ENCODE measurements at places on chromosomes 7 and 10. TPM values are rescaled to one million over a fixed set of nuclear protein-coding genes. Genes with fewer than 3 reads are reported as not detected.
A peak's percentile ranks its signal among the peaks of the same experiment; 100 is the strongest.

The MAGI2 gene
- 11.1 TPM for total RNA-seq

- DNase-seq, result peak; percentile 53
- H3K27me3 ChIP-seq, result no peaks in the 10 kb centered on the region
- H3K27ac ChIP-seq, result peak overlapping the region; percentile 94
- H3K4me1 ChIP-seq, result peaks cover 25% of the 10 kb centered on the region
- H3K36me3 ChIP-seq, result peaks cover 8% of the 10 kb centered on the region
These were observed 6.4 kb upstream of the TNRC18 start for GRCh38 chr7:5429857-5430611.

GRCh38 chr10:104300002-104300735 lies 31.2 kb downstream of the GSTO2 start:
- no peak for DNase-seq
- H3K4me1 ChIP-seq, result peaks cover 14% of the 10 kb centered on the region
- H3K36me3 ChIP-seq, result no peaks in the 10 kb centered on the region
- H3K27ac ChIP-seq, result peak overlapping the region; percentile 87
- H3K27me3 ChIP-seq, result no peaks in the 10 kb centered on the region

The OR6B1 gene
- total RNA-seq, result not detected

GRCh38 chr7:1372063-1372462 lies 87.2 kb downstream of the MICALL2 start:
- no peak overlapping the region for H3K4me3 ChIP-seq
- no peaks in the 10 kb centered on the region for H3K36me3 ChIP-seq
- H3K27ac ChIP-seq, result no peak overlapping the region
- H3K27me3 ChIP-seq, result peaks cover 34% of the 10 kb centered on the region

- H3K27me3 ChIP-seq, result peaks cover 47% of the 10 kb centered on the region
- DNase-seq, result peak; percentile 32
- H3K4me3 ChIP-seq, result no peak overlapping the region
- peaks cover 21% of the 10 kb centered on the region for H3K4me1 ChIP-seq
- H3K36me3 ChIP-seq, result no peaks in the 10 kb centered on the region
These were observed 3.4 kb upstream of the ARHGAP22 start for GRCh38 chr10:48608279-48608681.

GRCh38 chr7:29612596-29612995 lies 49.0 kb downstream of the PRR15 start:
- H3K36me3 ChIP-seq, result no peaks in the 10 kb centered on the region
- no peak for DNase-seq
- H3K4me1 ChIP-seq, result peaks cover 12% of the 10 kb centered on the region
- H3K27me3 ChIP-seq, result no peaks in the 10 kb centered on the region
- no peak overlapping the region for H3K4me3 ChIP-seq
- no peak overlapping the region for H3K27ac ChIP-seq

- no peaks in the 10 kb centered on the region for H3K4me1 ChIP-seq
- H3K4me3 ChIP-seq, result no peak overlapping the region
- H3K36me3 ChIP-seq, result no peaks in the 10 kb centered on the region
- no peak for DNase-seq
These were observed 9.8 kb downstream of the CDHR1 start for GRCh38 chr10:84204122-84204521.

The WAC gene
- 140 TPM for total RNA-seq

GRCh38 chr7:47711776-47712175 lies 129.9 kb upstream of the TNS3 start:
- no peak overlapping the region for H3K27ac ChIP-seq
- H3K4me1 ChIP-seq, result peaks cover 8% of the 10 kb centered on the region
- H3K36me3 ChIP-seq, result no peaks in the 10 kb centered on the region
- DNase-seq, result no peak
- H3K4me3 ChIP-seq, result no peak overlapping the region
- no peaks in the 10 kb centered on the region for H3K27me3 ChIP-seq

GRCh38 chr10:33386926-33387325 lies 52.5 kb upstream of the NRP1 start:
- no peak for DNase-seq
- H3K36me3 ChIP-seq, result no peaks in the 10 kb centered on the region
- H3K4me3 ChIP-seq, result no peak overlapping the region
- H3K4me1 ChIP-seq, result peaks cover 7% of the 10 kb centered on the region
- no peaks in the 10 kb centered on the region for H3K27me3 ChIP-seq
- no peak overlapping the region for H3K27ac ChIP-seq

- no peaks in the 10 kb centered on the region for H3K36me3 ChIP-seq
- H3K27me3 ChIP-seq, result no peaks in the 10 kb centered on the region
- no peaks in the 10 kb centered on the region for H3K4me1 ChIP-seq
These were observed 43.8 kb downstream of the PTPRN2 start for GRCh38 chr7:158543840-158544239.

- DNase-seq, result no peak
- no peak overlapping the region for H3K4me3 ChIP-seq
- no peaks in the 10 kb centered on the region for H3K27me3 ChIP-seq
- H3K36me3 ChIP-seq, result peaks cover 19% of the 10 kb centered on the region
These were observed 9.9 kb downstream of the BLVRA start for GRCh38 chr7:43768201-43768886.

Data from stomach (tissue), 19 donors.